Fibroblast of upper back skin (primary cell): ENCODE measurements at places on chromosomes 7 and 10.

DNA sequence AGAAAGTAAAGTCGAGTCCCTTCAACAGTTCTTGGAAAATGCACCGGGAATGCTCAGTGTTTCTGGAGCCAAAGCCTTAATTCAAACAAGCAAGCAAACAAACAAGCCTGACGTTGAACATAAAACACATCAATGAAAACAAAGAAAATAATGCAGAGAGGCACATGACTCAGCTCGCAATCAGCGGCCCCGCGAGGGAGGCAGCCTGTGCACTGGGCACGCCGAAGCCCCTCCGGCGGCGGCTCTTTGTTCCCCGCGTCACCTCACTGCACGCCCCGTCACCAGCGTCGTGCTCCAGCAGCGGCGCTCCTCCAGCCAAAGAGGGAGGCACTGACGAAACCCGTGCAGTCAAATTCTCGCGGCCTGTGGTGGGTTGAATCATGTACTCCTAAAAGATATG is 151.5 kb downstream of the DNAJB6 start:
- DNase-seq, result no peak

DNA sequence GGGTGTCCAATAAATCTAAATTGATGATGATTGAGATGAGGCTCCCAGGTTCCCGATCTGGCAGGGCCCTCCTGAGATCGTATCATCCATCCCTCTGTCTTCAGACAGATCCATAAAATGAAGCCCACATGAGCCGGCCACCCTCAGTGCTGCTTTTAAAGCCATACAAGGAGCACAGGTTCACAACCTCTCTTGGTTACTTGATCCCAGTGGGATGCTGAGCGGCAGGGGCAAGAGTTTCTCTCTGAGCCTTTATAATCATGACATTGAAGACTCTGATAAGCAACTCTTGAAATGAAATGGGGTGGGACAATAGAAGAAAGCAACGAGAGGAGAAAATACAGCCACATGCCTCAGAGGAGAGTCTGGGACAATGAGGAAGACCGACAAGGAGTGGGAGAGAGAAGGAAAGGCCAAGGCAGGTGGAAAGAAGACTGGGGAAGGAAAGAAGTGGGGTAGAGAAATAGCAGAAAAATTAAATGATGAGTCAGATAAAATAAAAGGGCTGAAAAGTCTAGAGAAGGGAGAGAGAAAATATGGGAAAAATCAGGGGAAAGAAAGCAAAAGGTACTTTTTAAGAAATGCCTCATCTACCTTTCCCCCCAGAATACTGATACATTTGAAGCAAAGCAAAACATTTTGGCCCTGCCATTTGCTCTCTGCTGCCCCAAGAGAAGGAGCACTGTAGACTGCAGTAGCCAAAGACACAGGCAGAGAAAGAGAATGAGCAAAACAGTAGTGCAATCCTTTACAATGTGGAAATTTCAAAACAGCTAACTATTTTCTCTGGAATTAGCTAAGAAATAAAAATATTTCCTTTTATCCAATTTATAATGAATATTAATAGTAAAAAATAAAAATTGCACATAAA is 14.6 kb downstream of the GBX1 start:
- no peak for DNase-seq

GRCh38 chr10:98587156-98587837 is 140.6 kb upstream of the HPS1 start:
- no peak for DNase-seq

GRCh38 chr7:13639396-13639795 is 350.1 kb downstream of the ETV1 start:
- DNase-seq, result no peak

DNA sequence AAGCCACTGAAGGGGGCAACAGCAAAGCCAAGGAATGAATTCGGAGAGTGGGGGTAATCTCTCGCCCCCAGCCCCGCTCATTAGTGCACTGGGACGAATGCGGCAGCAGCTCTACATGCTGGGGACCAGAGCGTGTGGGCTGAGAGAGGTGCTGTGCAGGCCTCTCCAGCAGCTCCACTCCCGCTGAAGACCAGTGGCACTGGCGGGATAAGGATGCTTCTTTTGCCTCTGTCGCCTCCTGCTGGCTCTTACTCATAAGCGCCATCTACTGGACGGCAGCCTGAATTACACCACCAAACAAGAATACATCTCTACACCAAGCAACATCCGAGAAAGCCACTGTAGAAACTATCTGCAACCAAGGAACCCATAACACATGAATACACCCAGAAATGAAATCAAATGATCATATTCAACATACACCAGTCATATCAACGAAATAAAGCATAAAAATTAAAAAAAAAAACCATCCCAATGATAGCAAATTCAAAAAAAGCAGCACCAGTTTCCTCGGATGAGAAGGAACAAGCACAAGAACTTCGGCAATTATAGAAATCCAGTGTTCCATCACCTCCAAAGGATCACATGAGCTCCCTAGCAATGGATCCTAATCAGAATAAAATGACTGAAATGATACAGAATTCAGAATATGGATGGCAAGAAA is 79.0 kb upstream of the TMEM168 start:
- DNase-seq, result peak; percentile 33
